ENCODE measurements at places on chromosomes 2 and 18. TPM values are rescaled to one million over a fixed set of nuclear protein-coding genes. Genes with fewer than 3 reads are reported as not detected.

CIB4 gene
- total RNA-seq = not detected

CFLAR gene
- total RNA-seq = 66.5 TPM

HYCC2 gene
- total RNA-seq = 3.1 TPM

LRATD1 gene
- total RNA-seq = 0.03 TPM

RAB6C gene
- not detected for total RNA-seq

CCL20 gene
- 4.4 TPM for total RNA-seq

CDCA7 gene
- 44.7 TPM for total RNA-seq

RAX gene
- not detected for total RNA-seq

FSHR gene
- not detected for total RNA-seq

SELENOI gene
- total RNA-seq = 21.7 TPM

CYP27A1 gene
- 0.14 TPM for total RNA-seq

EPG5 gene
- total RNA-seq = 4.3 TPM

TUBA3E gene
- not detected for total RNA-seq

ZEB2 gene
- total RNA-seq = 4.6 TPM

VWC2L gene
- total RNA-seq = not detected

SH3BP4 gene
- total RNA-seq = 28.9 TPM

TM4SF20 gene
- 10.7 TPM for total RNA-seq

LAPTM4A gene
- total RNA-seq = 267 TPM

ATOH8 gene
- total RNA-seq = 5.7 TPM

TTC39C gene
- 10.5 TPM for total RNA-seq

SLC4A1AP gene
- 33.0 TPM for total RNA-seq

ELOA2 gene
- total RNA-seq = not detected

IL1RN gene
- total RNA-seq = 0.42 TPM

INHBB gene
- 13.4 TPM for total RNA-seq

UXS1 gene
- 53.5 TPM for total RNA-seq

AFF3 gene
- not detected for total RNA-seq

EMILIN1 gene
- total RNA-seq = 0.36 TPM

UGT1A5 gene
- total RNA-seq = not detected

CPO gene
- total RNA-seq = not detected

KYNU gene
- 380 TPM for total RNA-seq

CHMP3 gene
- 129 TPM for total RNA-seq

SERPINB2 gene
- not detected for total RNA-seq

ADRA2B gene
- total RNA-seq = 0.05 TPM

MRO gene
- 0.16 TPM for total RNA-seq

TMEM198 gene
- 1.2 TPM for total RNA-seq

TIA1 gene
- total RNA-seq = 52.0 TPM

APCDD1 gene
- total RNA-seq = not detected

GKN2 gene
- 3.5 TPM for total RNA-seq

GTF2A1L gene
- not detected for total RNA-seq

LIPG gene
- 0.03 TPM for total RNA-seq

TRIM43B gene
- total RNA-seq = not detected

L3MBTL4 gene
- not detected for total RNA-seq

PLEK gene
- total RNA-seq = not detected

PTMA gene
- 1,602 TPM for total RNA-seq

TMEM200C gene
- not detected for total RNA-seq
